ENCODE measurements at places on chromosomes 11 and 22.

- DNase-seq: peak; percentile 82
These were observed 19.0 kb downstream of the LINC01488 start for GRCh38 chr11:69500285-69501120.

- no peak for DNase-seq
These were observed 504.2 kb upstream of the ARHGAP42 start for GRCh38 chr11:100182927-100183326.

DNA sequence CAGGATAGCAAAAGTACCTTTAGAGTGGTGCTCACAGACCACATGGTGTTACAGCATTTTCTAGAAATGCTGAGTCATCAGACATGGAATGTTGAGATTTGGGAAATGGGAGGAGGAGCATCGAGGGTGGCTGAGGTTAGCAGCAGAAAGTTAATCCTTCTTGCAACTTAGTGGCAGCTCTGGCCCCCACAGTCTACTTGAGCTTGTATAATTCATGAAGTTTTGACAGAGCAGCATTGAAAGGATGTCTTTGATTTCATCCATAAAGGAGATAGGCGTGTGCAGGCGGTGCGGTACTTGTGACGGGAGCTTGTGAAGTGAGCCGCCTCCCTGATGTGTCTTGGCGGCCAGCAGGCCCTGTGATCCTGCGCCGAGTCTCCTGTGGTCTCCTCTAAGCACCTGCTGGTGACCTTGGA lies 330.5 kb downstream of the TBC1D22A start:
- DNase-seq: no peak

- peak; percentile 53 for DNase-seq
These were observed 40.8 kb upstream of the GAL start for GRCh38 chr11:68643585-68643984.

DNA sequence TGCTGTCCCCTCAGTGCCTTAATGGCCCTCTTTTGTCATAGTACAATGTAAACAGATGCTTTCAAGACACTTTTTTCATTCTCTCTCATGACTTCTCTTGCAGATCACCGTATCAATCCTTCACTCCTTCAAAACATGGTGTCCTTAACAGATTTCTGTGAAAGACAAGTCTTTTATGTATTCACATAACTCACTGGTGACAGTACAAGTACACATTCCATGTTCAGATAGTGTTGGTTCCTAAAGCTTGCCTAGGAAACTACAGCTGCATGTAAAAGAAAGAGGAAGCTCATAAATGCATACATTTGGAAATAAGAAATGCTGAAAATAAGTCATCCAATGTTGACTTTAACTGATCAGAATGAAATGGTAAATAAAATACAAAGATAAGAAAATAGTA lies 5.0 kb upstream of the OR52E6 start:
- no peak for DNase-seq
